ENCODE measurements at places on chromosomes 11 and 22.

- DNase-seq, result no peak
These were observed 39.1 kb downstream of the SPON1 start for GRCh38 chr11:14001597-14001996.

DNA sequence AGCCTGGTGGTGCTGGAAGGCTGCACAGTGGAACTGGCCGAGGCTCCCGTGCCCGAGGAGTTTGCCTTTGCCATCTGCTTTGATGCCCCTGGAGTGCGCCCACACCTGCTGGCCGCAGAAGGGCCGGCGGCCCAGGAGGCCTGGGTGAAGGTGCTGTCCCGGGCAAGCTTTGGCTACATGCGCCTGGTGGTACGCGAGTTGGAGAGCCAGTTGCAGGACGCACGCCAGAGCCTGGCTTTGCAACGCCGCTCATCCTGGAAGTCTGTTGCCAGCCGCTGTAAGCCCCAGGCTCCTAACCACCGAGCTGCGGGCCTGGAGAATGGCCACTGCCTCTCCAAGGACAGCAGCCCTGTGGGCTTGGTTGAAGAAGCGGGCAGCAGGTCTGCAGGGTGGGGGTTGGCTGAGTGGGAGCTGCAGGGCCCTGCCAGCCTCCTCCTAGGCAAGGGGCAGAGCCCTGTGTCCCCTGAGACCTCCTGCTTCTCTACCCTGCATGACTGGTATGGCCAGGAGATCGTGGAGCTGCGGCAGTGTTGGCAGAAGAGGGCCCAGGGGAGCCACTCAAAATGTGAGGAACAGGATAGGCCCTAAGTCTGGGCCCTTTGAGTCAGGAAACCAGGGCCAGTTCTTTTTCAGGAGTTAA is 1.9 kb upstream of the SMDT1 start:
- no peak for DNase-seq

DNA sequence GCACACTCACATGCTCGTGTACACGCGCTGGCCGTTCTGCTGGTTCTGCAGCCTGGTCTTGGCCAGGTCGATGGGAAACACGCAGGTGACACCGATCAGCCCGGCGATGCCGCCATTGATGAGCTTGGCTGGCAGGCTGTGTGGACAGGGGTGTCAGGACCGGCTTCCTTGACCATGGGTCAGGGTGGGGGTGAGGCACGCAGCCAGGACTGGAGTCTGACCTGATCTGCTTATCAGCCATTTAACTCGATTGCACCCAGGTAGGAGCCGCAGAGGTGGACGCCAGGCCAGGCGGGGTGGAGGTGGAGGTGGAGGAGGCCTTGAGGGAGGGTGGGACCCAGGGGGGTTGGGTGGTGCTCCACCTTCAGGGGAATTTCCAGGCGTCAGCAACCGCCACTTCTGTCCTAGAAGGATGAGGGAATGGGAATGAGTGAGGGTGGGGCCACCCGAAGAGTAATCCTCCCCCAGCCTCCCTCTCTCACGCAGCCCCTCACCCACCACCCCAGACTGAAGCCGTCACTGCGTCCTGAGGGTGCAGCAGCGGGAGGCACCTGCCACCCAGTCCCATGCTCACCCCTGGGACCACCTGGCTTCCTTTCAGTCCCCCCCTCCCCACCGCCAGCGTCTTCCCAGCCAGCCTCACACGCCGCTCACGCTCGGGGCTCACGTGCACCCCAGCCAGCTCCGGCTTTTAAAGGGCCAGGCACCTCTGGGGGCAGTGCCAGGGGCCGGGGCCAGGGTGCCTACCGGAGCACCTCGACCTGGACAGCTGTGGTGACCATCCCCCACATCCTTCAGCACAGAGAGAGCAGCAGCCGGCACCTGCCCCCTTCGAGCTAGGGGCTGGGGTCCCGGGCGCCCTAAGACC is 3.1 kb downstream of the SLC25A22 start:
- DNase-seq, result no peak

GRCh38 chr11:90536301-90536700 is 313.5 kb upstream of the CHORDC1 start:
- DNase-seq, result no peak

DNA sequence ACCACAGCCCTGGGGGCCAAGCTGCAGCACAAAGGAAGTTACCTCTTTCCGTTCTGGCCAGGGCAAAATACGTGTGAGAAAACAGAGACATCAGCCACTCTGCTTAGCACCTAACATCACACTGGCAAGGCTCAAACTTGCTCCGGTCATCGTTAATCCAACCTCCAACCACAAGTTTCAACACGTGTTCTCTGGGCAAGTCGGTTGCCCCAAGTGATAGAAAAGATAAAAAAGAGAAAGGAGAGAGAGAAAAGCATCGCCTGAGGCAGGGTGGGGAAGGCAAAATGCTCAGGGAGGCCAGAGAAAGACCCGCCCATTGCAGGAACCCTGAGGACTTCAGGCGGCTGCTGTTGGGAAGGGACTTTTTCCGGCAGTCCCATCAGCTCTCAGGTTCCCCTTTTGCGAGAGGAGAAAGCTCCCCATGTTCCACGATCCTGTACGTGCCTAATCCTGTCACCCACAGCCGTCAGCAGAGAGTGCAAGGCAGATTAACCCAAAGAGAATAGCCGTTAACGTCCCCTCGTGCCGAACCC is 18.5 kb upstream of the B4GALNT4 start:
- DNase-seq, result no peak

GRCh38 chr11:31651822-31652221 is 142.3 kb downstream of the ELP4 start:
- no peak for DNase-seq

DNA sequence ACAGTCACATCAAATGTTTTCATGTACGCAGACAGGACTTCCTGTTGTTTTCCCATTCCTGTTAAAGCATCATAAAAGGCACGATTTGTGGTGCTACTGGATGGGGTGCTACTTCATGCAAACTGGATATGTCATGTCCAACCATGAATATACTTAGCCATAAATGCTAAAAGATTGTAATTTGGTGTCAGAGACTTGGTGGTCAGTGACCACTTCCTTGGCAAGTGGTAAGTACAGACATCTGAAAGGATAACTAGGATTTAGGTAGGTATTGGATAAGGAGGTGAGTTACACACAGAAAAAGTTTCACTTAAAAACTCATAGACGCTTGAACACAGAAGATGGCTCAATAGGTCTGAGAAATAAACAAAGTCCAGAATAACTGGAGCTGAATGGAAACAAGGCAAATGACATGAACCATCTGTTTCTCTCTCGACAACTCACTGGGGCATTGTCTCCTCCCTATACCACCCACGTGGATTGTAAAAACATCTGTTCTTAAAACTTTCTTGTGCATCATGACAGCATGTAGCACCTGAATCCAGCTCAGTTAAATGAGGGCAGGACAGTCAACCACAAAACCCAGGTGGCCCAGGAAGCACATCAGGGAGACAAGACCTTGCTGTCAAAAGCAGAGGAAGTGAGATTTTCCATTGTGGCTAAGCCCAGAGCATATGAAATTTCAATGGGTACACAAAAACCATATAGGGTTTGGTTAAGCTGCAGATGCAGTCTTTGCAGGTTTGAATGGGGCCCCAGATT is 22.1 kb upstream of the IGLL5 start:
- peak; percentile 42 for DNase-seq

GRCh38 chr22:36730176-36730858 is 26.8 kb upstream of the CACNG2 start:
- DNase-seq, result no peak

DNA sequence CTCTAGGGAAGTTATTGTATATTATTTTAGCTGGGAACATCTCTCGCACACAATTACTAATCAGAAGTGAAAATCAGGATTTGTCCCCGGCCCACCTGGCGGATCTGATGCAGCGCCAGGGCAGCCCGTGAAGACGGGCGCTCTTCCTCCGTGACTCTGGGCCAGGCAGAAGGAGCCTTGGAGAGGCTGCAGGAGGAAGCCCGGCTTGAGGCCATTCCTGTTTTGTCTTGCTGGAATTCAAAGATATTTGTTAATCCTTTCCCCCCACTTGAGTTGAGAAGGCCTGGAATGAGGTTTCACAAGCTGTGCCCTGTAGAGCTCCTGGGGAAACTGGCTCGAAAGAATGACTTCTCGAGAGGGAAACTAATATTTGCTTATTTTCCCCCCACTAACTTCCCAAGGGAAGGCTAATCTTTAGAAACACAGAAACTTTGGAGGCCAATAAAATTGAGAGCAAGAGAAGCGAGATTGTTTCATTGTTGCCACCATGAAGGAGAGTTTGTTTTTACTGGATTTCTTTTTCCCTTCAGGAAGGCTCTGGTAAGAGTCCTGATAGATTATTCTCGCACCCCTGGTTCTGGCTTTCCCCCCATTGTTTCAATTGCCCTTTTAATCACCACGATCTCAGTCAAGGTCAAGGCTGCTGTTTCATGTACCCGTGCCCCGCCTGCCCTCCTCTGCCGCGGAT is 92.8 kb upstream of the SEPTIN5 start:
- DNase-seq, result no peak

All from stimulated activated CD4-positive, alpha-beta T cell treated with anti-CD3 and anti-CD28 coated beads, Interleukin-1b, Interleukin-23, amount 100 ng/mL, for 48 hours (primary cell).